ENCODE measurements at places on chromosomes 3 and 15.

GRCh38 chr3:61877359-61878138 lies 316.2 kb downstream of the PTPRG start:
- DNase-seq: no peak

- DNase-seq: no peak
These were observed 7.5 kb upstream of the CADPS start for GRCh38 chr3:62882676-62883200.

DNA sequence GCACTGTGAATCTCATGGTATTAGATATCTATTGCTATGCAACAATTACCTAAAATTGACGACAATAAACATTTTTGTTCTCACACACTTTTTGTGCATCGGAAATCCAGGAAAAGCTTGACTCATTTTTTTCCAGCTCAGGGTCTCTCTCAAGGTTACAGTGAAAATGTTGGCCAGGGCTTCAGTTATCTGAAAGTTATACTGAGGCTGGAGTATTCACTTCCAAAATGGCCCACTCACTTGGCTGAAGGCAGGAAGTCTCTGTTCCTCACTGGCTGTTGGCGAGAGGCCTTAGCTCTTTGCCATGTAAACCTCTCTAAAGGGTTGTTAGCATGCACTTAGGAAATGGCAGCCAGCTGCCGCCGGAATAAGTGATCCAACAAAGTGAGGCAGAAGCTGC lies 41.4 kb downstream of the OSTN start:
- DNase-seq: no peak

GRCh38 chr15:90645873-90646575 lies 71.1 kb upstream of the BLM start:
- DNase-seq: no peak

GRCh38 chr15:98660055-98660454 lies 11.7 kb downstream of the IGF1R start:
- no peak for DNase-seq
